Glutamatergic neuron (in vitro differentiated cells): ENCODE measurements at places on chromosomes 6 and 20. TPM values are rescaled to one million over a fixed set of nuclear protein-coding genes. Genes with fewer than 3 reads are reported as not detected.

The HLA-DQA2 gene
- not detected for total RNA-seq

The LY6G6D gene
- total RNA-seq = not detected

The NDUFAF5 gene
- 51.2 TPM for total RNA-seq

The BPIFB4 gene
- not detected for total RNA-seq

The TOMM34 gene
- total RNA-seq = 10.8 TPM

The PHF3 gene
- total RNA-seq = 38.7 TPM

The RIMS1 gene
- total RNA-seq = 12.3 TPM
